ENCODE measurements at places on chromosomes 2 and 18.

DNA sequence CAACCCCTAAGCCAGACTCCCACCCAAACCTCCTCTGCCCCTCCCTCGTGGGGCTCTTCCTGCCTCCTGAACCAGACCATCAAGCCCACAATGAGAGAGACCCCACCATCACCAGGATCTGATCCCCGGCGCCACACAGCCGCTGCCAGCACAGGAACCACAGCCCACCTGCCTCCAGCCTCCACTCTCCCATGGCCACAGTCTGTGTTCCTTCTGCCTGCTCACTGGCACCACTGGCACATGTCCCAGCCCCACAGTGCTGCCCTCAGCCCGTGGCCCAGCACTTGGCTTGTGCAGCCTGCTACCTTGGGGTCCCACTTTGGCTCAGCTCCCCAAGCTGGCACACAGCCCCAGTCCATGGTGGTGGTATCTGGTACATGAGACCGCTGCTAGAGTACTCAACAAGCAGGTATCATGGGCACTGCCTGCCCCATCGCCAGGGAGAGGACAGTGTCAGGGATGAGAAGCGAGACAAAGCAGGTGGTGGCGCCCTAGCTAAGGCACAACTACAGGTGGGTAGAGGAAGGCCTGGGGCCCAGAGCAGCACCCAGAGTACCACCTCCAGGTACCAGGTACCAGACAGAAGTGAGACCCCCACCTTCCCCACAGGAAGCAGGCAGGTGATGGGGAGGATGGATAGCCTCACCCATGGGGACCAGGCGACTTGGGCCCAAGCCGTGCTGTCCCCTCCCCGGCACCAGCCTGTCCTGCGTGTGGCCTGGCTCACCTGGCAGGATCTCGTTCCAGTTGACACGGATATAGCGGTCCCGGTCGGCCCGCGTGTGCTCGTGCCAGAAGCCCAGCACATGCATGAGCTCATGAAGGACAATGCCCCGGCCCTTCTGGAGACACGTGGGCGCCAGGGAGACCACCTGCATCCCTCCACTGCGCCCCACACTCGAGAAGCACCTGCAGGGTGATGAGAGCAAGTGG, 6.2 kb downstream of the ASTL start:
- no peak for DNase-seq

DNA sequence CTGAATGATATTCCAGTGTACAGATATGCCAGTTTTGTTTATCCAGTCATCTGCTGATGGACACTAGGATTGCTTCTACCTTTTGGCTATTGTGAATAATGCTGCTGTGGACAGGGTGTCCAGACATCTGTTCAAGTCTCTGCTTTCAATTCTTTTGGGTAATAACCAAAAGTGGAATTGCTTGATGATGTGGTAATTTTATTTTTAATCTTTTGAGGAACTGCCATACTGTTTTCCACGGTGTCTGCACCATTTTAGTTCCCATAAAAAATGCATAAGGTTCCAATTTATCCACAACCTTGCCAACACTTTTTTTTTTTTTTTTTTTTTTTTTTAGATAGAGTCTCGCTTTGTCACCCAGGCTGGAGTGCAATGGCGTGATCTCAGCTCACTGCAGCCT, 141.9 kb upstream of the REV1 start:
- no peak for DNase-seq

- DNase-seq = no peak
These were observed 15.6 kb upstream of the MAP3K20 start for GRCh38 chr2:173059971-173060461.

GRCh38 chr2:48343571-48344440, 186.1 kb upstream of the STON1 start:
- DNase-seq = no peak

- DNase-seq = no peak
These were observed 77.8 kb upstream of the B3GNT2 start for GRCh38 chr2:62118160-62118559.

GRCh38 chr2:64829525-64829924, 159.7 kb upstream of the SLC1A4 start:
- no peak for DNase-seq

- no peak for DNase-seq
These were observed 9.7 kb upstream of the ATOH8 start for GRCh38 chr2:85744055-85744454.

GRCh38 chr2:138155304-138155703, 191.0 kb downstream of the HNMT start:
- DNase-seq = no peak

DNA sequence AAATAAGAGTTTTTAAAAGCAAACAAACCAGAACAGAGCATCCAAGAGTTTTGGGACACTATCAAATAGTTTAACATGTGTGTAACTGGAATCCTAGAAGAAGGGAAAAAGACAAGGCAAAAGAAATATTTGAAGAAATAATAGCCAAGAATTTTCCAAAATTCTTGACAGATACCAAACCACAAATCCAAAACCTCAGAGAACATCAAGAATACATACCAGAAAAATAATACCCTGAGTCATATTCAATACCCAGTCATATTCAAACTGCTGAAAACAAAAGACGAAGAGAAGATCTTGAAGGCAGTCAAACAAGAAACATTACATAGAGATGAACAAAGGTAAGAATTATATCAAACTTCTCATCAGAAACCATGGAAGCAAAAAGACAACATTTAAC, 22.9 kb downstream of the INO80C start:
- DNase-seq = no peak

- no peak for DNase-seq
These were observed 60.3 kb downstream of the ARMC9 start for GRCh38 chr2:231258701-231259100.

GRCh38 chr2:236629961-236630872, 60.6 kb downstream of the ACKR3 start:
- no peak for DNase-seq

DNA sequence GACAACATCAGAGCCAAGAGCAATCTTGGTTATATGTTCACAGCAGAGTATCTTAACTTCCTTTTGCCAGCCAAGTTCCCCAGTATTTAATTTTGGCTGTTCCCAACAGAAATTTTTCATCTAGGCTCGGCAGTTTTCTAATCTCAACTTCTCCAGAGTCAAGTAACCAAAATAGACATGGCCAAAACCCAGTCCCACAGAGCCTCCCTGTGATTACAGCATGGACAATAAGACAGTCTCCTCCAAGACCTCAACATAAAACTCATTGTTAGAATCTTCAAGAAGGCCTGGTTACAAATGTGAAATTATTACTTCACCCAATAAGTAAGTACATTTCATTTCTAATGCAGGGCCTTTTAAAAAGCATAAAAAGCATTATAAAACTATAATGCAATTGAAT, 445.7 kb downstream of the NCKAP5 start:
- no peak for DNase-seq

GRCh38 chr2:196220671-196221070, 49.3 kb upstream of the STK17B start:
- DNase-seq = no peak

DNA sequence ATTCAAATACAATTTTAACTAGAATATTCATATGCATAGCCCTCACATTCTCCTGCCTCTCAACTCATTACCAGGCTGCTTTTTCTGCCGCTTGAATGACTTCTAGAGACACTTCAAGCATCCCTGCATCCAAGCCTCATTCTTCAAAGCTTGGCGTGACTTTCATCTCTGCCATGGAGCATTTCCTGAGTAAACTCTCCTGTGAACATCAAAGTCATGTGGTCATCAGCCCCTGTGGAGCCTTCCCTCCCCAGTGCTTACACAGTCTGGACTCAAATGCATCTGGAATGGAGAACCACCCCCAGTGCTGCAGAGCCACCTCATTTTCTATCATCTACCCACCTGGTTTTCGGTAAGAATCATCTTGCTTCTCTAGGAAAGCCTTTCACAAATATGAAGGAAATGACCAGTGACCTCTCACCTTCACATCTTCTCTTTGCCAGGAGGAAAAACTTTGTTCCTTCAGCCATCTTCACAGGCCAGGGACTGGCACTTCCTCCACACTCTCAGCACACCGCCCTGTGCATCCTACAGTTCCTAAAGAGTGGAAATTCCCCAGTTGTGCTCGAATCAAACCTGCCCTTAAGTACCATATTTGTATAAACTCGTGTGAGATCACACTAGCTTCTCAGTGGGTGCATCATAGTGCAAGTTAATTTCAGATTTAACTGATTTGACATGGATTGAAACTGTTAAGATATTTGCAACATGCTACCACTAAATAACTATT, 116.4 kb downstream of the COL6A3 start:
- DNase-seq = no peak

DNA sequence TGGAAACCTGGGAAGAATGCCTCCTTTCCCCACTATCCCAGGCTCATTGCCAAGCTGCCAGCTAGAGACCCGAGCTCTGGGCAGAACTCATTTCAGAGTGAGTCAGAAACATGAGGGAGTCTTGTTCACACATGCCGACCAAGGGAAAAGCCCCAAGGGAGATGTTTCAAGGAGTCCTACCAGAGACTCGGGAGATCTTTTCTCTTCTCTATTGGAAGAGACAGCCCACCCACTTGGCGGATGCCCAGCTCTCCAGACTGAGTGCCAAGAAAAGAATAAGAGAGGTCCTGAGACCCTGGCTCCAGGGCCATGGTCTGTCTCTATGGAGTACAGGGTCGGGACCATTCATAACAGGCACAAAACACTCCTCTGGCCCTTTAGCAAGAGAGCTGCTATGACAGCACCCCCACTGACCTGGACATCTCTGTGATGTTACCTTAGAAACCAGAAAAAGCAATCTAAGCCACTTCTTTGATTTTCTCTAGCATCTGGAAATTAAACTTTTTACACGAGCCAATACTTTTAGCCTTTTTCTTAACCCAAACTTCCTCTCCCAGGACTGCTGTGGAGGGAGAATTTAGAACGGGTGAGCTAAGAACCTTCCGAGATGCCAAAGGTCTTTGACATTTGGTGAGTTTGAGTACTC, 18.5 kb upstream of the IGFBP5 start:
- no peak for DNase-seq

GRCh38 chr2:80499095-80499494, 194.5 kb upstream of the LRRTM1 start:
- DNase-seq = no peak

DNA sequence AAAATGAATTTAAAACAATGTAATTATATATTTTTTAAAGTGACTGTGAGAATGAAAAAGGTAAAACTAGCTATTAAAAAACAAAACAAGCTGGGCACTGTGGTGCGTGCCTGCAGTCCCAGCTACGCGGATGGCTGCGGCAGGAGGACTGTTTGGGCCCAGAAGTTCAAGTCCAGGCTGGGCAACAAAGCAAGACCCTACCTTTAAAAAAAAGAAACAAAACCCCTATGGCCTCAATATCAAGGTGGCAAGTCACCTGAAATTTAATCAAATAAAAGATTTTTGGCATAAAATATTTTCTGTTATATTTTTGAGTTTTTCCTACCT, 46.9 kb upstream of the STRN start:
- DNase-seq = no peak

DNA sequence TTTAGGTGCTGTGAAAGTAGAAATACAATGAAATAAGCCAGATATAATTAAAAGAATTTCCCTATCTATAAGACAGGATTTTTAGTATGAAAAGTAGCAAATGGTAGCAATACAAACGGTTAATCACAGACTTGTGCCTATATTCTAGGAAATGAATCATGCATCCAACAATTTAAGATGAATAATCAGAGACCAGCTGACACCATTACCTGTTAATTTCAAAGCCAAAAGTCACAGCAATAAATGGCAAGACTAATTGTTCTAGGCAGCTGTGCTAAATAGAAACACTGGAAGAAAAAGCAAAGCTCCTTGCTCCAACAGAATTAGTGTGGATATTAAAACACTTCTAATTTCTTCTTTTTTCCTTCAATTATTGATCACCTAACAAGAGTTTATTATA, 35.1 kb upstream of the MPP4 start:
- no peak for DNase-seq

GRCh38 chr2:15997728-15998280, 57.5 kb downstream of the MYCN start:
- no peak for DNase-seq

GRCh38 chr2:227613272-227613660, 1.4 kb downstream of the SCYGR3 start:
- DNase-seq = no peak

DNA sequence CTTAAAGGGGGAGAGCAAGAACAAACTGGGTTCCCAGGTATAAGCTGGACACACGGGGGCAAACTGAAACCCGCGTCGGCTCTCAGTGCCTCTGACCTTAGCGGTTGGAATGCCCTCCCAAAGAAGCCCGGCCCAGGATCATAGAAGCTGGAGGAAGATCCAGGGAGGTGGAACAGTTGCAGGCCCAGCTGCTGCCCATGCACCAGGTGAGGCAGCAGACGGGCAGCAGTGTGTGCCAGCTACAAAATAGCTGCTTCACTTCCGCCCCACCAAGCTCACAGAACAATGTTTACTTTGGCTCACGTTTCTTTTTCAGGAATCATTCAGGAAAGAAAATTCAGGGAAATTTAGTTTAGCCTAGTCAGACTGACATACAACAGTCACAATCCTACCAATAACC, 3.9 kb upstream of the ERMN start:
- DNase-seq = no peak

GRCh38 chr18:1784113-1784512, 787.2 kb downstream of the METTL4 start:
- DNase-seq = no peak

DNA sequence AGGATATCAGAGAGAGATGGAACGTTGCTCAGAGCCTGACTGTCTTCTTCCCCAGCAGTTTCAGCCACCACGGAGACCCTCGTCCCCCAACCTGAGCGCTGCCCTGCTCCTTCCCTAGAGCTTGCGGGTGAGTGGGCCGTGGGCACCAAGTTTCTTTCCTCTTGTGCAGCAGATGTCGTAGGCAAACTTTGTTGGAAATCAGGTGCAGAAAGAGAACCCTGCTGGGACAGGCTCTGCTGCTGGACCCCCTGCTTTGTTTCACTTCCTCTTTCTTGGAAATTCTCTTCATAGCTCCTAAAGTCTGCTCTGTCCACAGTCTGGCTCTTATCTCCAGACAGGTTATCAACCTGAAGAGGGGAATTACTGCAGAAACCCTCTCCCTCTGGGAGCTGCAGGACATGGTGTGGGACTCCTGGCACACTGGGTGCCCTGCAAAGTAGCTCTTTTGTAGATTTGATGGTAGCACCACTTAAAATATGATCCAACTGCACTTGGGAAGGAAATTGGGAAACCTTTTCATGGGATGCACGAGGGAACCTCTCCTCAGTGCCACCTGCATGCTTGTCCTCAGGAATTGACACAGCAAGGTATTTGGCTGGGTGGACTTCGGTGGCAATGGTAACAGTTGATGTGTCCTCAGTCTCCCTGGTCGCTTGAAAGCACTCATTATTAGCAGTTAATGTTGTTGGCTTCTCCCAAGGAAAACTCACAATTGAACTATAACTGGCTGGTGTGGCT, 92.2 kb downstream of the ALPK2 start:
- DNase-seq = no peak

DNA sequence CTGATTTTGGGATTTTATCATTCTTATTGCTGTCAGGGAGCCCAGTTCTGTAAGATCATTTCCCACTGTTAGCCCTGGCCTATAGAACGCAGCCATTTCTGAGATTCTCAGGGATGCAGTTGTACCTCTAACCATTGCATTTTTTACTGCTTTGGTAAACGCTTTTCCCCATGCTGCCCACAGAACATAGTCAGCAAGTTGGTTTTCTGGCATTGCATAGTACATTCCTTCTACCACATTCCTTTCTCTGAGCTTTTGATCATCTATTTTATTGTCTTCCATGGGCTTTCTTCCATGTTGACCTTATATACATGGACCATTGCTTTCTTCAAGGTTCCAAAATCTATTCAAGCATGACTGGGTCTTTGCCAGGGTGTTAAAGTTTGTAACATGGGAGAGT, 86.8 kb upstream of the ST6GAL2 start:
- no peak for DNase-seq

- DNase-seq = no peak
These were observed 7.6 kb upstream of the GAREM1 start for GRCh38 chr18:32478317-32478716.

GRCh38 chr18:22412176-22412911, 5.4 kb downstream of the CTAGE1 start:
- no peak for DNase-seq
